ENCODE measurements at places on chromosomes 1 and 21.

- no peak for DNase-seq
Measured at GRCh38 chr1:186078245-186078644, 296.8 kb downstream of the TPR start.

DNA sequence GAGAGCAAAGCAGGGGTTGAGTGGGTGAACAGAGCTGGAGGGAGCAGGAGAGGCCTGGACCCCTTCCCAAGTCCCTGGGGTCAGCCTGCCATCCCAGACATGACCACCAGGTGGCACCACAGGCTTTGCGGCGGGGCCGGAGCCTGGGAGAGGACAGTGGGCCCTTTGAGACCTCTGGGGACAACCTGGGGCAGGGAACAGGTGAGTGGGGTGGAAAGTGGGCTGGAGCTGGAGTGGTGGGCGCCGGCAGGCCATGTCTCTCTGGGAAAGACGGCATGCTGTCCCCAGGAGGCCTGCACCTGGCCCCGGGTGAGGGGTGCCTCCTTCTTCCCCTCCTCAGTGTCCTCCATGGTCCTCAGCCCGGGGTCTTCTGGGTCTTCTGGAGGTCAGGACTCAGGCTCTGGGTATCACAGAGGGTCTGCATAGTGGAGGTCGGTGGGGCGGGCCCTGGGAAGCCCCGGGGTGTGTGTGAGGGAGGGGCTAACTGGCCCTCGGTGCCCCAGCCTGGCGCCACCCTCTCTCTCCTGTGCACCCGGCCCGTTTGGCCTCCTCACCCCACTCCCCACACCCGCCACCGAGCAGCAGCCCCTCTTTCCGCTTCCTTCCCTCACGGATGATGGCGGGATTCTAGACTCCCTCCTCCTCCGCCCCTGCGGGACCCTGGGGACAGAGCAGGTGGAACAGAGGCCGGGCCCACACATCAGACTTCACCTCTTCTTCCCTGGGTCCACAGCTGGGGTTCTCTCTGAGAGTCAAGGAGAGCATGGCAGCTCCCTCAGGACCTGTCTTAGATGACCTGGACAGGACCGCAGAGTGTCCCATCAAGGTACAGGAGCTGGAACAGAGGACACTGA lies 28.5 kb upstream of the PKP1 start:
- peak; percentile 34 for DNase-seq

DNA sequence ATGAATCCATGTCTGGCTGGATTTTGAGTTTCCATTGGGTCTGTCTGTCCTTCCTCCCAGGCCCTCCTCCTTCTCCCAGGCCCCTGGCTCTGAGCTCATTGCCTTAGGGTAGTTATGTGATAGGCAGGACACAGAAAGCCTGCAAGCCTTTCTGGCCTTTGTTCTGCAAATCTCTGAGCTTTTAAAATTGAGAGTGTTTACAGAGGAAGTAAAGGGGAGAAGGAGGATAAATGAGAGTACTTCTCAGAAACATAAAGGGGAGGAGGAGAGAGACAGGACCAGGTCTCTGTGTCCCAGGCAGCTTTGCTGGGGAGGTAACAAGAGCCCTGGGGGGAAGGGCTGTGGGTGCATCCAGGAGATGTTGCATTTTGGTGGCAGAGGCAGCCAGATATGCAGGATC lies 126.7 kb downstream of the FOXD2 start:
- no peak for DNase-seq

DNA sequence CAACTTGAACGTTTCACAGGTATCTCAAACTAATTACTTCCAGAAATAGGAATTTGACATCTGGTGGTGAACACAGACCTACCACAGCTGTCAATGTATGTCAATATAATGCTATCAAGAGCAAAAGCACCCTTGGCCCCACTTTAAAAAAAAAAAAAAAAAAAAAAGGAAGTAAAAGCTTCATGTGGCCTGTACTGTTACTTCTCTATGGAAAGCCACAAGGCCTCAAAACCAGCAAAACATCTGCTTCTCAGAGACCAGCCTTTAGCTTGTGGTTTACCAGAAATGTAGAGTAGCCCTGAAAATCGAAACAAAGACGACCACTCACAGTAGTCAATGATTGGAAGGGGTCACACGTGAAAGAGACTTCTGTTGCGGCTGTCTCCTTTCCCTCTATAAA lies 109.6 kb downstream of the SLC45A1 start:
- no peak for DNase-seq

DNA sequence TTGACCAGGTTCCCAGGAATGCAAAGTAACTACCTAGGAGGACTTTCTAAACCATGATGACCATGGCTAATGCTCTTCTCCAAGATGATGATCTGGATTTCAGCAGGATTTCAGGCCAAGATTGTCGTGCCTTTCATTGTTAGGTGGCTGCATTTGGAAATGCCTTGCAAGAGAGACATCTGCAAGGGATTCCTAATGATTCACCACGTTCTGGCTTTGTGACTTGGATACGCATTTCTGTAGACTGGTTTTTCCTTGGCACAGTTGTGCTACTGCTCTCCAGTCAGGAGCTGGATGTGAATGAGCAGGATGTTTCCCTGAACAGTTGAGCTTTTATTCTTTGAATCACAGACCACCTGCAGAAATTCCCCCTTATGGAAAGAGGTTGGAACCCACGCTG lies 212.4 kb downstream of the BACH1 start:
- DNase-seq: no peak

GRCh38 chr1:68129536-68130250 lies 79.3 kb upstream of the DIRAS3 start:
- DNase-seq: no peak

DNA sequence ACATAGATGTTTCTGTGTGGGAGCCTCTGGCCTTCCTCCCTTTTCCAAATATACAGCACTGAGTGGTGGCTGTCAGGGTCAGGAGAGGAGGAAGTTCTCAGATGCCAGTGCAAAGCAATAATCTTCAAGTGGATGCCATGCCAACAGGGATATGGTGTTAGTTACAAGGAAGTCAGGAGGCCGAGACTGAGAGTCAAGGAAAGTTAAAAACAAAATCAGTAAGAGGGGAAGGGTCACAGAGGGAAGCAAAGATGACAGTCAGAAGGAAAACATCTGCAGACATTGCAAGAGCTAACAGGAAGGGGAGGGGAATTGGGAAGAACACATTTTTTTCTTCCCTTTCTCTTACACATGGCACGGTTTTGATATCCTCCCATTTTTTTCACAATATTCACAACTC lies 691.4 kb downstream of the ADGRL2 start:
- DNase-seq: no peak

- DNase-seq: peak; percentile 33
Measured at GRCh38 chr1:237677979-237678378, 212.7 kb downstream of the ZP4 start.

GRCh38 chr1:29281571-29281970 lies 45.2 kb downstream of the PTPRU start:
- DNase-seq: no peak

DNA sequence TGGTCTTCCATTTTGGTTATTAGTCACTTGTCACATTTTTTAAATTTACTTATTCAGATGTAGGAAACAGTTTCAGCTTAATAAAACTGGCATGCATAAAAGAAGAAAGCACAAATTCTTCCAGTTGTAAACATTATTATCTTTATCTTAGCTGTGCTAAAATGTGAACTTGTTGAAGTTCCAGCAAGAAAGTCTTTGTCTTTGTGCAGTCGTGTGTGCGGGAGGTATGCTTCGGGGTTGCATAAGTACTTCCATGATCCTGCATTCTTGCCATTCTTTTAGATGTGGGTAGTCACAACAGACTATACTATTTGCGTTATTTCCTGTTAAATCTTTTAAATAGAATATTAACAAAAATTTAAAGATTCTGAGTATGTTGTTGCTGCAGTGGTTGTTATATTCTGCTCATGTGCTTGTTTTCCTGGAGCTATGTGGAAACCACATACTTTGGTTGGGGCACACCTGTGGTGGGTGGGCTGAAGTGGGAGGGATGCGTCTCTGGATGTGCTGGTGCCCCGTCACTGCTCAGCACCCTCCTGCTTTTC lies 49.9 kb downstream of the CBS start:
- no peak for DNase-seq

GRCh38 chr1:243944429-243945160 lies 94.6 kb upstream of the AKT3 start:
- no peak for DNase-seq

DNA sequence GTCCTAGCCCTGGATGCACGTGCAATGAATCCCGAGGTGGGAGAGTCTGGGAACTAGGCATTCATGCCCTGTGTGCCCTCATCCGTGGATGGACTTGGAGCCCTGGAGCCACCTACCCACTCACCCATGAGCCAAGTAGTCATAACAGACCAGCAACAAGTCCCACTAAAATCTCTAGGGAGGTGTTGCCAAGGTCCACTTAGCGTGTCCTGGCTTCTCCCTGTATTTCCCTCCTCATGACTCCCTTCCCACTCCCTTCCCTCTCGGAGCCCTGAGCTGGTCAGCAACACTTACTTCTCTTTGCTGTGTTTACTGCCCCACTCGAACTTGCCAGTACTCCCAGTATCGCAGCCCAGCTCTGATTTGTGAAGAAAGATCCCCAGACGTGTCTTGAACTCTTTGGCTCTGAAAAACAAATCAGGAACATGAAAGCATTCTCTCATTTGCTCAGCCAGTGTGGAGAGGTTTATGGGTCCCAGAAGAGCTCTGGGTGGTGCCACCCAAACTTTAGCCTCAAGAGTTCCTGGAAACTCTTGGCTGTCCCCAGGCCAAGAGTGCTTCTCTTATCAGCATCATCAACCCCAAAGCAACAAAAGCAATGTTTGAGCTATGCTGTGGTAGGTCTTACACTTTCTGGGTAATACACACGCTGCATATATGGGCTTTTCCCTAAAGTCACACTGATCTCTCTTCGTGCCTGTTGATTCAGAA lies 1.1 kb downstream of the RGS16 start:
- DNase-seq: no peak

DNA sequence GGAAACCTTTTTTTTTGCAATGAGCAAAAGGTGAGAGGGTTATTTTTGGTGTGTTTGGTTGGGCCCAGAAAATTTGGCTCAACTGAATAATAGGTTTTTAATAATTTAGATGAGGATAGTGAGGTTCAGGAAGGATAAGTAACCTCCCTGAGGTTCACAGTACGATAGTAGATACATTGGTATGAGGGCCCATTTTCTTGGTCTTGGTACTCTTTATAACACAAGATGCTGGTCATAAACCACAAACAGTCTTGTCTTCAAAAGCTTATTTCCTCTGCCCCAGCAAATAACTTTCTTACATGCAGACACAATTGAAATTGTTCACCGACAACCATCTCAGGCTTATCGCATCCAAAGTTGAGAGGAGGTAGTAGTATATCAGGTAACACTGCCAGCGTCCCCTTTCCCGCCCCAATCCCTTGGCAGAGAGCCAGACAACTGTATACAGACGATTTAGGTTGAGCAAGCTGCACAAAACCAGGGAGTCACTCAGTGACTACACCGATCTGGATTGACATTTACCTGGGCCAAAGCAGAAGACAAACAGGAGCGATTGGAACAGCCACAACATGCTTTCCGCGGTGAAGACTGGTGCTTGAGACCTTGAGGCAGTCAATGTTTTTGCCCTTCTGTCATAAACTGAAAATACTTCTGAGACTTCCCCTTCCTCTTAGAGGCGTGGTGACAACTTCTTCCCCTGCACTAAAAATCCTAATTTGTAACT lies at the start of gene SLAMF6:
SLAMF6 (minus strand) TSS at position 634 of the 724 bp plus-strand sequence; CDS start at position 571, 63 bp downstream.
- DNase-seq: no peak

GRCh38 chr1:41738475-41738874 lies 180.2 kb downstream of the HIVEP3 start:
- DNase-seq: no peak

- no peak for DNase-seq
Measured at GRCh38 chr1:171344473-171344820, 30.5 kb downstream of the FMO4 start.

- DNase-seq: no peak
Measured at GRCh38 chr1:237999426-238000052, 108.8 kb upstream of the ZP4 start.

GRCh38 chr21:16211339-16212303 lies 481.8 kb downstream of the USP25 start:
- DNase-seq: no peak

DNA sequence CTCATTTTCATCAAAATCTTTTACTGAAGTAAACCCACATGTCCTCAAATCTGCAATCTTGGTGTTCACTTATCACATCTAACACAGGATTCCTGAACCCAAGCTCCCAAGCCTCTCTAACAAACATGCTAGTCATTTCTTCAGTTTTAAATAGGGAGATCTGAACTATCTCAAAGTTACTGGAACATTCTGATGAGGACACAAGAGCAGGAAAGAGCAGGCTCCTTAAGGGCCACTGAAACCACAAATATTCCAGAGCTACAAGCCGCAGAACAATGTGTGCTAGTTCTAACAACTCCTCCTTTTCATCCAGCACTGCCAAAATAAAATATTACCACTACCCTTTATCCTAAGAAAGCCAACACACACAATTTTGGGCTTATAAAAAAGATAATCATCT lies 38.9 kb downstream of the WARS2 start:
- DNase-seq: no peak

GRCh38 chr1:12294076-12294475 lies 64.2 kb downstream of the VPS13D start:
- DNase-seq: no peak

Data from NCI-H1092 (cell line).